ENCODE measurements at places on chromosomes 5 and 9.

DNA sequence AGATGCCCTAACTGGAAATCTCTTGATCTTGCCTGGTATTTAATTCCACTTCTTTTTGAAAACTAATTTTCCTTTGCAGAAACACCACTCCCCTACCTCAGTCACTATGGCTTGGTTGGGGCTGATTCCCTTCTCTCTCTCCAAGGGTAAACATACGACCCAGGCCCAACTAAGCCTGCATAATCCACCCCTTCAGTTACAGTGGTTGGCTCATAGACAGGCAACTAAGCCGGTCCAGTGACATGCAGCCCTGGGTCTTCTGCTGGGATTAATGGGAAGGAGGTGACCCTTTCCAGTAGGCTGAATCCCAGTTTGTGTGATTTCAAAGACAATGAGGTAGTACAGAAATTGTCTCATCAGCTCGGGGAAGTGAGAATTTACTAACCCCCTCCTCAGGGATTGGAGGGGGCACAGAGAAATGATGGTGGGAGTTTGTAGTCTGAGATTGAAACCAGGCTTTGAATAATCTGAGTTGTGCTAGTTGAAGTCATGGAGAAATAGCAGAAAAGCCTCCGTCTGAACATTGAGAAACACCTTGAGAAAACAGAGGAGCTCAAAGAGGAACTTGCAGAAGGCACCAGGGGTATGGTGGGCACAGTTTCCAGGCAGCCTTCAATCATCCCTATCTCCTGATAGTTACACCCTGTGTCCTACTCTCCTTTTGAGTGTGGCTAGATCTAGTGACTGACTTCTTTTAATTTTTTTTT, 148.9 kb downstream of the GCNT1 start:
- DNase-seq: no peak

DNA sequence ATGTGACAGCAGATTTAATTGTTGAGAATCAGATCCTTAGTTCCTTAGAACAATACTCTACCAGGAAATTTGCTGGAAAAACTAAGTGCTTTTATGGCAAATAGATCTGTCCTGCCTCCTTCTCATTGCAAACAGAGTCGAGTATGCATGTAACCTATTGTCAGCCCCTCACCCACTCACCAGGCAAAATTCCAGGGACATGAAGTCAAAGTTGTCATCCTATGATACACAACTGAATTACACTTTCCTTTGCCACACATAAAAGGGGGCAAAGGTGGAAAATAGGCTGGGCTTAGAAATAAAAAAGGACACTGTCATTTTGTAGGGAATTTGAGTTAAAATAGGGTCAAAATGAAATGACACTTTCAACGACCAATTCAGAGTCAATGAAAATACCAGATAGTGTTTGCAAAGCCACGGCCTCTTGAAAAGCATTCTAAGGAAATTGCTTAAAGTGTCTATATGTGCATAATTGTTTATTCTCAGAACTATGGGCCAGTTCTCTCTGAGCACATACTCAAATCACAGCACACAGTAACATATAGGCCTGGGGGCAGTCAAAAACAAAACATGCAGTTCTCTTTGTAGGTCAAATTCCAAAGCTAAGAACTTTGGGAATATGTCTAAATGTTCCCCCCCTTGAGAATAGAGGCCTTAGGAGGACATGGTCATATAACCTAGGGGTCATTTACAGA, 452.8 kb downstream of the NFIB start:
- DNase-seq: no peak

- DNase-seq: no peak
Measured at GRCh38 chr5:167355346-167355745, 936.1 kb upstream of the WWC1 start.

GRCh38 chr5:68548959-68549676, 333.6 kb downstream of the PIK3R1 start:
- DNase-seq: no peak

GRCh38 chr9:35073279-35073612, 821 bp upstream of the VCP start:
- no peak for DNase-seq

- no peak for DNase-seq
Measured at GRCh38 chr5:109454731-109455505, 45.1 kb upstream of the PJA2 start.

GRCh38 chr9:13351778-13352386, 72.4 kb upstream of the MPDZ start:
- DNase-seq: no peak

DNA sequence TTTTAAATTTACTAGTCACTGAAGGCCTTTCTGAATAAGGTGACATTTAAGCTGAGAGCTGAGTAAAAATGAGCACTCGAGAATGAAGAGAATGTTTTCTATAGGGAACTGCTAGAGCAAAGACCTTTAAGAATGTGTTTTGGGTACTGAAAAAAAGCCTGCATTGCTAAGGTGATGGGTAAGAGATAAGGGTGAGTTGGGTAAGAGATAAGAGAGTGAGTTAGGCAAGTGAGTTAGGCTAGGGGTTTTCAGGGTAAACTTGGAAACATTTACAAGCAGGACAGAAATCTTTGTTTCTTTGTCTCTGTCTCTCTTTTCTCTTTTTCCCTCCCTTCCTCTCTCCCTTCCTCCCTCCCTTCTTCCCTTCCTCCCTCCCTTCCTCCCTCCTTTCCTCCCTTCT, 5.6 kb downstream of the RAD23B start:
- DNase-seq: no peak

DNA sequence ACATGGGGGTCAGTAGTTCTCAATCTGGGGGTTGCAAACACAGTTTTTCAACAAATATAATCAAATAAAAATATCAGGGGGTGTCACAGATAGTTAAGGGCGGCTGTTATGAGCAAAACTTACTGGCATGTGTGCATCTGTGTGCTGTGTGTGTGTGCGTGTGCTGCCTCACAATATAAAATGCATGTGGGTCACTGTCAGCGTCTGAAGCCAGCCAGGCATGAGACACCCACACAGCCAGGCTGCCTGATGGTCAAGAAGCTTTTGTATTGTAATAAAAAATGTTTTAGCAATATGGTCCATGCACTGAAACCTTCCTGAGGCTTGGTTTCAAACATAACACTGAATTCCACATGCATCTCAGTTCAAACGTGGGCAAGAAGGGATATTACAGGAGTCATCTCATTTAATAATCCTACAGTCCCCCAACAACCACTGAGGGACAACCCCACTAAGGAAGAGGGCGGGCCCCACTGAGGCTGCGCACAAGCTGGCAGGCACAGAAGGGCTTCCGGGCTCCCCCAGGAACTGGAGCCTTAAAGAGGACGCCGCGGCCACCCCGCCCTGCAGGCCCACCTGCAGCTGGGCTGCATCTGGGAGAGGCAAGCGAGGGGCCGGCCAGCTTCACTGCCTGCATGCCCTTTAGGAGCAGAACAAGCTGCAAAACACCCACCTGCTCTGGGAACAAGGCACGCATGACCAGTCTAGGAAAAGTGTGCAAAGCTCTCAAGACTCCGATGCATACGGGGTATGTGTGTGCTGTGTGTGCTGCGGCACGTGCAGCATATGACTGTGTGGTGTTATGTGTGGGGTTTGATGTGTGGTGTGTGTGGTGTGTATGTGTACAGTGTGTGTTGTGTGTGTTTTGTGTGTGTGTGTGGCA, 14.1 kb downstream of the SEMA4D start:
- DNase-seq: no peak

- DNase-seq: no peak
Measured at GRCh38 chr9:124266826-124267201, 9.1 kb downstream of the NEK6 start.

DNA sequence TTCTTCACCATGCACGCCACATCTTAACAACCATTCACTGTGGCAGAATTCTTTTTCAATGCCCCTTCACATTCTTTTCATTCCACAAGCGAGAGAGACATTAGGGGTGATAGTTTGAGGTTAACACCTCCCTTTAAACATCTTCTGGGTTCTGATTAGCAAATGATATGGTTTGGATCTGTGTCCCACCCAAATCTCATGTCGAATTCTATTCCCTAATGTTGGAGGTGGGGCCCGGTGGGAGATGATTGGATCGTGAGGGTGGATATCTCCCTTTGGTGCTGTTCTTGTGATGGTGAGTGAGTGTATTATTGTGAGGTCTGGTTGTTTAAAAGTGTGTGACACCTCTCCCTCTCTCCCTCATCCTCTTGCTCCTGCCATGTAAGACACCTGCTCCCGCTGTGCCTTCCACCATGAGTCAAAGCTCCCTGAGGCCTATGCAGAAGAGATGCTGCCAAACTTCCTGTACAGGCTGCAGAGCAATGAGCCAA, 46.1 kb upstream of the RAI14 start:
- no peak for DNase-seq

GRCh38 chr5:111135946-111136345, 43.8 kb downstream of the WDR36 start:
- DNase-seq: no peak

DNA sequence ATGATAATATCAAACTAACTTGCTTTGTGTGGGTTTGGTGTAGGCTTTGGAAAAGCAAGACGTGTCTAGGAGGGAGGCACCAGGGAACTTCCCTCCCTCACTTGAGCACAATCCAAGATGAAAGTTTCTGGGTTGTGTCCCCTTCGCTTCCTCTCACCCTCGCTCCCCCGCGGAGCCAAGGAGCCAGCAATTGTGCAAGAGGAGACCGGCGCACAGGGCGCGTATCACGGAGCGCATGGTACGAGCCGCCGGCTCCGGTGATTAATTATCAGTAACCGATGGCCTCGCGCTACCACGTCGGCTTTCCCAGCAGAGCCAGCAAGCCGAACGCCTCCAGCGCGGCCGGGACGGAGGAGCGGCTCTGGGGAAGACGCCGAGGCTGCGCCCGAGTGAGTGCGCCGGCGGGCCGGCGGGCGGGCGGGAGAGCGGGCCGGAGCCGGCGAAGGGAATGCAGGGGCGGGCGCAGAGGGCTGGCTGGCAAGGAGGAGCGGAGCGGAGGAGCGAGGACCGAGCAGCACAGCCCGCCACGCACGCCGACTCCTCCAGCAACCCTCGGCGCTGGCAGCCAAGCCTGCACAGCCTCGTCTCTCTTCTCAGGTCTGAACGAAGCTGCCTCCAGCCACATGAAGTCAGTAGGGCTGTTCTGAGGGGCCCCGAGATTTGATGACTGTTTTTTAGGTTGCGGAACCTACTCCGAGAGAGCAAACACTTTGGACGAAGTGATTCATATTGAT, 143.6 kb downstream of the BNC2 start:
- DNase-seq: no peak

- no peak for DNase-seq
Measured at GRCh38 chr5:80822640-80823039, 137.5 kb upstream of the RASGRF2 start.

DNA sequence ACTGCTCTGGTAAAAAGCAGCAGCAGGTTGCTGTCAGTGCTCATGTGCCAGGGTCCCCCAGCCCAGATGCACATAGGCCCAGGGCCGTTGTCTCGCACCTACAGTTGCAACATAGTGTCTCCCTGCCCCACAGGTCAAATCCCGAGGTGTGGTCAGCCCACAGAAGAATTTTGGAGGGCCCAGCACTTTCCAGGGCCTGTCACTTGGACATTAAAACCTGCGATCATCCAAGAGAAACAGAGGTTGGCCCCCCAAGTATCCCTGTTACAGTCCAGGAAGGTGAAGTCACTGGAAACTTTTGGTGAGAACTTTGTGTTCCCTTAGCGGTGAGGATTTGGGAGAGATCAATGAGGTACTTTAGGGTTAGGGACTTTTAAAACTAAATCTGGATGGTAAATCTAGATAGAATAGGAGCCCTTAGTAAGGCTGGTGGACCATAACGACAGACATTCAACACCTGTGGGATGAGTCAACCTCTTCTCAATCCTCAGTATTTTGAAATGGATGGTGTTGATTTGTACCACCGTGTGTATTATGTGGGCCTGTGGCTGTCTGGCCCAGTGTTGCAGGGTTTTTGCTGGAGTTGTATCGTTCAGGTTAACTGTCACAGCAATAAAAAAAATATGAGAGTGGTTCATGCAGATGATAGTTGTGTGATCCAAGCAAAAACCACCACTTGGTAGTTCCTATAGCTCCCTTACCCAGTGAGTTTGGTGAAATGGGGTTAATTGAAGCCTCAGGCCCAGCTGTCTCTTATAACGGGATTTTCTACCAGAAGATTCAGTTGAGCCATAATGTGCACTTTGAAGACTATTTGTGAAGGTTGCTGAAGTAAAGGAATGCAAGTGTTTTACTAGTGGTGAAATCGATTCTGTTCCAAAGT, 19.2 kb downstream of the OR2S2 start:
- DNase-seq: no peak

DNA sequence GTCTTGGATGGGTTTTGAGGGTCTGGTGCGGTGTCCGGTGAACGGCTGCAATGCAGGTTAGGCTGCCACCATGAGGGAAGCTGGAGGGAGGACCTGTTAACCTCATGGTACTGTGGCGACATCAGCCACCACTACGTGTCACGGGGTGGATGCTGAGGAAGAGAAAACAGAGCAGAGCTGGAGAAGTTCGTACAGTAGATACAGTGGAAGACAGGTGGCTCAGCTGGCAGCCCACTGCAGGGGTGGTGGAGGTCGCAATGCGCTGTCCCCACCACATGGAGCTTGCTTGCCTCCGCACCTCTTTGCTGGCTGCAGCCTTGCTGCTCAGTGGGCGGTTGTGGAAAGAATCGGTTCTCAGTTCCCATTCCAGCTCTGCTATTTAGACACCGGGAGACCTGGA, 2.8 kb downstream of the DCANP1 start:
- no peak for DNase-seq
